Colonic mucosa (tissue), 4 donors: ENCODE measurements at places on chromosomes 13 and 19. TPM values are rescaled to one million over a fixed set of nuclear protein-coding genes. Genes with fewer than 3 reads are reported as not detected.

DNA sequence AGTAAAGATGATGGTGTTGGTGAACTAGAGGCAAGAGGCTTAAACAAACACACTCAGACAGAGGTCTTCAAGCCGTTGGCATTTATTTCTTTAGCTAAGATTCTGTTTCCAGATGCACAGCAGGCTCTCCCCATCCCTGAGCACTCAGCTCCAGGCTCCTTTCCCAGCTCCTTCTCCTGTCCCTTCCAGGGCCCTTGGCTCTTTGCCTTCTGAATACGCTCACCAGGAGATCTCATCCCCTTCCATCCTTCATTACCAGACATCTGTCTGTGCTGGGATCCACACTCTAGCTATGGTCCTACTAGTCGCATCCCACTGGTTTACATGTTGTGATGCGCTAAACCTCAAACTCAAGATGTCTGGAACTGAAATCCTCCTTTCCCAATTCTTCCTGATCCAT is 25.3 kb upstream of the DOCK9 start:
- no peak for DNase-seq

The VSTM1 gene
- not detected for total RNA-seq

DNA sequence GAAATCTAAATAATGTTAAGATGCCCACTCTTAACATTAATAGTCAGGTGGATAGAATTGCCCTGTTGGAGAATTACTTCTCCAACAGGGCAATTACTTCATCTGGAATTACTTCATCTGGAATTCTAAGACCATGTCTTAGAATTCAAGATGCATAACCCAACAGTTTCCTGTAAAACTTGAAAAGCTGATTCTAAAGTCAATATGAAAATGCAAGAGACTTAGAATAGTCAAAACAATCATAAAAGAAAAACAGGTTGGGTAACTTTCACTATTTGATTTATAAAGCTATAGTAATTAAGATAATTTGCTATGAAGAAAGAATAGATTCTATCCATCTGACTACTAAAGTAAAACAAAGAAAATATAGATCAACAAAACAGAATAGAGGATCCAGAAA is 75.2 kb downstream of the ABCC4 start:
- no peak for DNase-seq

- no peak for DNase-seq
Observed at GRCh38 chr13:97548711-97549110, 114.7 kb downstream of the RAP2A start.

DNA sequence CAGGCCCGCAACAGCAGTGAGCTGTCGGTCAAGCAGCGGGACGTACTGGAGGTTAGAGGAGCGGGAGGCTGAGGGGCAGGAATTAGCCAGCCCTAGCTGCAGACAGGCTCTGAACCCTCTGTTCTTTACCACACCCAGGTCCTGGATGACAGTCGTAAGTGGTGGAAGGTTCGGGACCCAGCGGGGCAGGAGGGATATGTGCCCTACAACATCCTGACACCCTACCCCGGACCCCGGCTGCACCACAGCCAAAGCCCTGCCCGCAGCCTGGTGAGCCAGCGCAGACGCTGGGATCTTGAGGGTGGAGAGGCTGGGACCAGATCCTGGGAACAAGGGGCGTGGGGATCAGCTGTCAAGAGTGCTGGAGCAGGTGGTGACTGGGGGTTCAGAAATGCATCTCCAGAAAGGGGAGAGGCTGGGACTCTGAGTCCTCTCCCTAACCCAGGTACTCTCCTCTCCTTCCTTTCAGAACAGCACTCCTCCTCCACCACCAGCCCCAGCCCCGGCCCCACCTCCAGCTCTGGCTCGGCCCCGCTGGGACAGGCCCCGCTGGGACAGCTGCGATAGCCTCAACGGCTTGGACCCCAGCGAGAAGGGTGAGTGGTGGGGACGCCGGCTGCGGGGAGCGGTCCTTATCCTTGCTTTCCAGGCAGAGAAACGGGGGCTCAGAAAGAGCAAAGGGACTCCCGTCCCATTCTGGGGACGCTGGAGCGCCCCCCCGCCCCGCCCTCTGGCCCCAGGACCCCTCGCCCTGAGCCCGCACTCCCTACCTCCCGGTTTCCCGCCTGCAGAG is 10.4 kb downstream of the EPS8L1 start:
- DNase-seq: no peak

The EFNA2 gene
- 72.8 TPM for total RNA-seq

- no peak for DNase-seq
Observed at GRCh38 chr19:7596211-7596937, 711 bp downstream of the CAMSAP3 start.

DNA sequence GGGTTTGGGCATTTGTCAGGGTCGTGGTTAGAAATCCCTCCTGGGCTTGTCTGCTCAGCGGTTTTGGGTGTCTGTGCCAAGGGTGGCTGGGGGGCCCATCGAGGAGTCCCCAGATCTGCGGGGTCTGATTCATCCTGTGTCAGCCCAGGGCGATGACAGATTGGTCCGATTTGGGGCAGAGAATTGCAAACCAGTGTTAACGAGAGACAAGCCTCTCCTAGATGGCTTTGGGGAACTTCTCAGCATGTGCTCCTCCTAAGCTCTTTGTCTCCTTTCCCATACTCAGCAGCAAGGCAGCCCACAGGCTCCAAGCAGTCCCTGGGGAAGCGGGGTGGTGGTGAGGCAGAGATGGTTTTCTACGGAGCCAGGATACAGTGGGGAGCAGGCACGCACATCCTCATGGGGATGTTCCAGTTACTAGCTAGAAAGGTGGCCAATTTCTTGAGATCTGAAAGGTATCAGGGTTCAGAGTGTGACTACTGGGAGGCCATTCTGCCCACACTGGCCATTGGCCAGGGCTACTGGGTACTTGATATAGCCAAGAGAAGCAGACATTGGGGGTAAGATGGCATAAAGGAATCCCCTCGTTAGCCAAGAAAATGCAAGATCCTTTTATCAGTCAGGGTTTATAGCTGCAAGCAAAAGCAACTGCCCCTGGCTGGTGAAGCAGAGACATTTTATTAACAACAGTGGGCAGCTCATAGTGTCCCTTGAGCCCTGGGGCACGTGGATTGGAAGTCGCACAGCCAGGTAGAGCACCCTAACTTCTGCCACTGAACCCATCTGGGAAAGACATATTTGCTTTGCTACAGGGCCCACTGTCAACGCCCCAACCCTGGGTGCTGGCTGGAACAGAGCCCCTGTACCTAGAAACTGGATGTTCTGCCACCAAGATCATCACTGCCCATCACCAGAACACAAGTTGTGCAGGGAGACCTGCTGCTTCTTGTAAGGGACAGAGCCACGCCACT is 63.6 kb downstream of the RGCC start:
- DNase-seq: no peak

The CPB2 gene
- not detected for total RNA-seq

DNA sequence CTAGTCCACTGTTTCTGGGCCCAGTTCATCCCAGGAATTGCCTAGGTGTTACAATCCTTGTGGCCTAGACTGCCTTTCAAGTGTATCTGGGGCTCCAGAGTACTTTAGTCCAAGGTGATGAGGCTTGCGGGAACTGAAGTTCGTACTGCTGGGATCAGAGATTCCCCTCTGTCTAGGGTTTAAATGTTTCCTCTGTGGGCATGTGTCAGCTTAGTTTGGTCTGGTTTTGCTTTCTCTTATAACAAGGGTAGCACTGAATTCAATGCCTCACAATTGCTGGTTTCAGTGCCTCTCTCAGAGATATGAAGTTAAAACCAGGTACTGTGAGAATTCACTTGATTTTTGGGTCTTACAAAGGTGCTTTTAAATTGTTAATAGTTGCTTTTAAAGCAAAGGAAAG is 30.8 kb downstream of the RGCC start:
- DNase-seq: no peak

DNA sequence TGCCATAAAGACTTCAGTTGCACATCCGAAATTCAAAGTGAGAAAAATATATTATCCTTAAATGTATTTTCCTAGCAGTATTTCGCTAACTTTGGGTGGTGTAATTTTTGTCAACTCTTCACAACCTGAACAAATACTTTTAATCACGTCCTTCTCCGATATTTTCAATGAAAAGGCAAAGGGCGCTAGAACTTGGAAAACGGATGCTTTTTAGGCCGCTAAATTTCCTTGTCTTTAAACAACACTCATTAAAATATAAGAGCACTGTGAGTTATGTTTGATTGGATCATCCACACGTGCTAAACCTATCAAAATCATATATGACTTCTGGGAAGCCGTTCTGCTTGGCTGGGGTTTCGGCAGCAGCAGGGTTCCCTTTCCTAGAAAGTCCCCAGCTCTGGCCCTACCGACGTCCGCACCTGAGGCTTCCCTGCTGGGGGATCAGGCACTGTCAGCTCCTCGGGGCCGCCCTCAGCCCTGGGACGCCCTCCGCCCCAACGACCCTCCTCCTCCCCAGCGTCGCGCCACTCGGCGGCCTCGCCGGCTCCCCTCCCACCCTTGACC is 462 bp upstream of the MPHOSPH8 start:
- DNase-seq: no peak

DNA sequence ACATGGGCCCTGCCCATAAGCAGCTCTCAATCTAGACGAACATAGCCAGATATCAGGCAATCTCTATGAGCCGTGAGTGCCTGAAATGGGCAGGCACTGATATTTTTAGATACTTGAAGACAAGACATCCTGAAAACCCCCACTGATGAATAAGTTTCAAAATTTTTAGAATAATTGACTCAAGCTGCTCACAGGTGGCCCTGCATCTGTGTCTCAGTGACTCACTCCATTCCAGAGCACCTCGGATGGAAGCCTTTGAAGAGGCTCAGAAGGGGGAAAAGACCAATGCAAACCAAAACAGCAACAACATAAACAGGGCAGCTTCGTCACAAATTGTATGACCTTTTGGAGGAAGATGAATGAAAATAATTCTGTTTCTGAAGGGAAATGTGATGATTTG is 42.8 kb upstream of the SLC46A3 start:
- no peak for DNase-seq

The MED4 gene
- total RNA-seq: 38.8 TPM

GRCh38 chr13:83941701-83942335 is 59.5 kb upstream of the SLITRK1 start:
- no peak for DNase-seq

The GET3 gene
- 77.2 TPM for total RNA-seq

The C19orf38 gene
- 1.5 TPM for total RNA-seq

The HPN gene
- 0.27 TPM for total RNA-seq

GRCh38 chr13:87999240-87999700 is 328.1 kb downstream of the SLITRK5 start:
- no peak for DNase-seq

The SIAH3 gene
- total RNA-seq: not detected

DNA sequence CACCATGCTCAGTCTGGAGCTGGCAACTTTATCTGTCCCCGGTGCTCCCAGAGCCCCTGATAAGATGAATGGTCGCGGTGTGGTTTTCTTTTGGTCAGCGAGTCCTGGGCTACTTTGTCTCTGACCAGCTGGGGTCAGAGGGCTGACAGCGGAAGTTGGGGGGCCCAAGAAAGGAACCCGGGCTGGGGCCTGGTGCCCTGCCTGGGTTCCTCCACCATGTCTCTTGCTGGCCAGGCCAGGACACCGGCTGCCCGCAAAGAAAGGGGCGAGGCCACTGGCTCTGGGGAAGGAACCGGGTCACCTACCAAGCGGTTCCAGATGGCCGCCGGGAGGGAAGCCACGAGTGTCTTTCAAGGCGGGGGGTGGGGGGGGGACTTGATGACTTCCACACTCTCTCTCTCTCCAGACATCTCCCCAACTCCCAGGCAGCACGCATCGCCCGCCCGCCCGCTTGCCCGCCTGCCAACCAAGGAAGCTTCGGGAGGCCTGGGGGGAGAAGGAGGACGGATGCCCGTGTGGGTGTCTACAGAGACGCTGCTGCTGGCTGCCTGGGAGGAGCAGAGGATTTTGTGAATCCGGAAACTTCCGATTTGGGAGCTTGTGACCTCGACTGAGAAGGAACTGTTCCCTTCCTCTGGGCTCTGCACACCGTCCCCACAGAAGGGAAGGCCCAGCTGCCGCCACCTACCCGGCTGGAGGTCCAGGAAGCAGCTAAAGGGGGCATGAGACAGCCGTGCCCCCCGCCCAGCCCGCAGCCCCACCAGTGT is 1.1 kb downstream of the PIP5K1C start:
- peak; percentile 48 for DNase-seq

The APOC1 gene
- 19.9 TPM for total RNA-seq

GRCh38 chr13:52454459-52454819 is 839 bp upstream of the CKAP2 start:
- DNase-seq: peak; percentile 45

- no peak for DNase-seq
Observed at GRCh38 chr13:77584106-77584505, 48.6 kb downstream of the SCEL start.

The ZFR2 gene
- total RNA-seq: not detected

The ARHGAP33 gene
- 6.0 TPM for total RNA-seq

- no peak for DNase-seq
Observed at GRCh38 chr13:96003304-96003703, 49.9 kb downstream of the UGGT2 start.

The ADAMTS10 gene
- 3.9 TPM for total RNA-seq

- no peak for DNase-seq
Observed at GRCh38 chr13:59259165-59260000, 904.3 kb downstream of the DIAPH3 start.

GRCh38 chr13:34409496-34410182 is 532.4 kb upstream of the NBEA start:
- no peak for DNase-seq

The SBK2 gene
- total RNA-seq: not detected

DNA sequence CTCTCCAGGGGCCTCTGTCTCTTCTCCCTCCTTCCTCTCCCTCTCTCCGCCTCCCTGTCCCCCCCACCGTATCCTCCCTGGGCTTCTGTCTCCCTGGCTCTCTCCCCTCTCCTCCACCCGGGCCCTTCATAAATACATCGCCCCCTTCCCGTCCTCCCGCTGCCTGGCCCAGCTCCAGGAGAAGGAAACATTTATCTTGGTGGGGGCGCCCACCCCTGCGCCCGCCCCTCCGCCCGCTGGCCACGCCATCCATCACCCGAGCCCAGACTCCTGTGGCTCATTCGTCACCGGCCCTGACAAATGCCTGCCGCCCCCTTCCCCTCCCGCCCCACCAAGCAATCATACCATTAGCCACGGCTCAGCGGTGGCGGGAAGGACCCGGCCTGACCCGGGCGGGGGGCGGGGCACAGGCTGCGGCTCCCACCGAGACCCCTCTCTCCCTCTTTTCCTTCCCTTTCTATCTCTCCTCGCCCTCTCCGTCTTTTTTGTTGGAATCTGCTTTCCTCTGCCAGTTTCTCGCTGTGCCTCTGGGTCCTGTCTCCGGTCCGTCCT is 2.6 kb upstream of the MEIS3 start:
- no peak for DNase-seq

DNA sequence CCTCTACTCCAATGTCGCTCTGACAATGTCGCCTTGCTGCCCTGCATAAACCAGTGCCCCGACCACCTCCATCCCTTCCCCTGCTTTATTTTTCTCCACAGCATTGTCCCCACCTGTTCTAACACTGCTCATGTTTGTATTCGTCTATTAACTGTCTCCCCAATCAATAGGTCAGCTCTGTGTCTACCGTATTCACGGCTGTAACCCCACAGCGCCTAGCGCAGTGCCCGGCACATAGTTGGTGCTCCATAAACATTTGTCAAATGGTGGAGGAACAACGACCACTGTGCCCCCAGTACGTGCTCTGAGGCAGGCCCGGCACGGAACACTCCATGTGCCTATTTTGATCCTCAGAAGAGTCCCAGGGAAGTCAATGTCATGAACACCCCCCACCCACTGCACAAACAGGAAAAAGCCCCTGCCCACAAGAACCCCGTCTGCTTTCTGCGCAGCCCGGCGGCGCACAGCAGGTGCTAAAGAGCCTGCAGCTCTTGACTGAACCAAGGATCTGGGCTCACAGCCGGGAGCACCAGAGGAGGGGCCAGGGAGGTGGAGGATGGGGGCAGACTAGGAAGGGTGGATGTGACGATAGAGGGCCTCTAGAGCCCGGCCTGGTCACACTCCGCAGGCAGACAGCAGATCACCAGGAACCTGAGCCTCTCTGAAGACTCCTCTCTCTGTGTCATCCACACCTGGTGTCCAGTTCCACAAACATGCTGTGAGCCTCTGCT is 1.8 kb upstream of the CEACAM16 start:
- no peak for DNase-seq
